ENCODE measurements at places on chromosomes 7 and 10. TPM values are rescaled to one million over a fixed set of nuclear protein-coding genes. Genes with fewer than 3 reads are reported as not detected.
A peak's percentile ranks its signal among the peaks of the same experiment; 100 is the strongest.

GRCh38 chr7:158018098-158018762, 569.4 kb downstream of the PTPRN2 start:
- DNase-seq = no peak

The GFRA1 gene
- 72.8 TPM for total RNA-seq

The ERVW-1 gene
- not detected for total RNA-seq

The AKR1D1 gene
- not detected for total RNA-seq

DNA sequence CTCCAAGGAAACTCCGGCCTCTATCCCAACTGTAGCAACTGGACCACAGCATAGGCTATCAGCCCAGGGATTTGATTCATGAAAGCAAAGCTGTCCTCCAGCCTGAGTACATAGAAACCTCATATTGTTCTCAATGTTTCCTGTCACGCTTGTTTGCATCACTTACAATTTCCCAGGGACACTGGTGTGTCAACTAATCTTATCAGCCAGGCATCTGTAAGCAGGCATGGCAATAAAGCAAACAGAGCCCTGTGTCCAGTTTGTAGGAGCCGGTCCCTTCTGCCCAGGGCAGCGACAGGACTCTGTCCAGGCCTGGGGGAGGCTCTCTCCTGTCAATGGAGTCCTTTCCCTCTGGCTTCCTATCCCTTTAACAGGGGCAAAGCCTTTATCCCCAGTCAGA, 23.0 kb upstream of the CDHR3 start:
- no peak for DNase-seq

The RNF133 gene
- total RNA-seq = not detected

- no peak for DNase-seq
Measured at GRCh38 chr10:29728541-29729049, 93.8 kb upstream of the SVIL start.

DNA sequence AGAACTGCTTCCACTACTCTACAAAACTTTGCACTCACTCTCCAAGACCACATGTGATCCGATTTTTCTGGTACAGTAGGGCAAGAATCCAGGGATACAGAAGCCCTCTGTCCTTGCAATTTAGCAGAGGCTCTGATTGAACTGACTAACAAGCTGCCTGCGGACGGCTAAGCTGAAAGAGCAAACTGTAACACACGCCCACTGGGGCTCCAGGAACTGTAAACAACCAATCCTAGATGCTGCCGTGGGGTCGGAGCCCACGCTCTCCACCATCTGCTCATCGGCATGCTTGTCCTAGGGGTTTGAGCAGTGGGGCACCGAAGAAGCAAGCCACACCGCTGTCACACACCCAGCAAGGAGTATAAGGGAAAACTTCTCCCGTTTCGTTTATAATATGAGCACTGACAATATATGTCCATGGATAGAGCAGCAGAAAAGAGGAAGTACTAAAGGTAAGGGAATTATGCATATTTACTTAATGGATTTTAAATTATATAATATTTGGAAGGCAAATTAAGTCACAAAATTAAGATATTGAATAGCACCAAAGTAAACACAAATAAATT, 634.4 kb upstream of the POT1 start:
- no peak for DNase-seq

DNA sequence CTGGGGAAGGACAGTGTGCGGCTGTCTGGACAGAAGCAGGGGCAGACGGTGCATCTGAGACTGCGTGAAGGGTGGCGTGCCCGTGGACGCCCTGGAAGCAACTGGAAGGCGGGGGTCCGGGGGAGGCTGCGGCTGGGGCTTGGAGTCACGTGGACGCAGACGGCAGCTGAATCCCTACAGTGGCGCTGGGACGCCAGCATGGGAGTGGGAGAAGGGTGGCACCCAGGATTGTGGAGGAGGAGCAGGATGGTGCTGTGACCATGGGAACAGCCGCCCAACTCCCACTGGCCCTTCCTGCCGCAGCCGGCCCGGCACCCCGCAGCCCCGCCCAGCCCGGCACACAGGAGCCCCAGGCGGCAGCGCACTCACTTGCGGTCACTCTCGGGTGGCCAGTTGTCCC, 9.7 kb downstream of the INTS1 start:
- no peak for DNase-seq

DNA sequence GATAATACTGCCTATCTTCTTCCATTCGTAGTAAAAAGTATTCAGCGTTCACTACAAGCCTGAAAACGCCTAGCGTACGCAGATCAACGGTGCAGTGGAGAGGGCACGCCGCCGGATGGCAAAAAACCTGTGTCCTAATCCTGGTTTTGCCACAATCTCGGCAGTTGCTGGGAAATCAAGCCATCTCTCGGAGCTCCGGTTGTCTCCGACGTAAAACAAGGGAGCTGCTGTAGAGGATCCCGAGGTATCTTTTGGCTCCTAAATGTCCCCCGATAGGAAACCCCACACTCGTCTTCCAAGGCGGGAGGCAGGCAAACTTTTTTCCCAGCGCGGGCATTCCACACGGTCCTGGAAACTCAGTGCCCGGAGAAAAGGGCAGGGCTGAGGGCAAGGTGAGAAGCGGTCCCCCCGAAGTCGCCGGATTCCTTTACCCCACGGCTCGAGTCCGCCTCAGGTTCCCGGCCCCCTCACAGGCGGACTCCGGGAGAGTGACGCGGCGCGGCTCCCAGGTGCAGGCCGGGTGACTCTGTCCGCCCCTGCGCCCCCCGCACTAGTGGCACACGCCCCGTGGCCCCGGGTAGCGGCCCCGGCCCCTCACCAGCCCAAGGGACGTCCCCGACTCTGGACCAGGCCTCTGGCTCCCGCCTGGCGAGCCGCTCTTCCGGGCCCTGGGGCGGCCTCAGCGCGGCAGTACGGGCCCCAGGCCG, 649 bp downstream of the IDE start:
- peak; percentile 26 for DNase-seq

DNA sequence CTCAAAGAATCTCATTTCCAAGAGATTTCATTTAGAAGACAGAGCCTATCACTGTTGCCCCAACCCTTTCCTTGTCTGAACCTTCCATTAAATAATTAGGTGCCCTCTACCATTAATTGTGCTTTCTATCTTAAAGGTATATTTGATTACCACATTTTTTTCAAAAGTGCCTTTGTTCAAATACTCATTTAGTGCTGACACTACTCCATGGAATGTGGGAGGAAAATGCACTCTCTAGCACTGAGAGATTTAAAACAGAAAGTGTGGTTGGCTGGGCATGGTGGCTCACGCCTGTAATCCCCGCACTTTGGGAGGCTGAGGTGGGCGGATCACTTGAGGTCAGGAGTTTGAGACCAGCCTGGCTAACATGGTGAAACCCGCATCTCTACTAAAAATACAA, 119.8 kb downstream of the CACNA2D1 start:
- DNase-seq = no peak

DNA sequence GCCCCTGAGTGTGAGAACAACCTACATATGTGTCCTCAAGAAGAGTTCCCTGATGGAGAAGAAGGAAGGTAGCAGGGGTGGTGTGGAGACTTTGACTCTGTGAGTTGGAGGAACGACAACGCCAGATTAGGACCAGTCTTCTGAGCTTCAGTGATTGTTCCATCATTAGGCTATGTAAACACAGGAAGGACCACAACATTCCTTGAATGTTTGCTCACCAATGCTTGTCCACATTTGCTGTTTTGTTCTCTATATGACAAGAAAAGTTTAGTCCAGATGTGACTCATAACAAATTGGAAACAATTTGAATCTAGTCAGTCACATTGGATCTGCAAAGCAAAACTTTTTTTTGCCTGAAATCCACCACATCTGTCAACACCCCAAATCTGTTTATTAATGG, 62.7 kb downstream of the ENTPD1 start:
- no peak for DNase-seq

DNA sequence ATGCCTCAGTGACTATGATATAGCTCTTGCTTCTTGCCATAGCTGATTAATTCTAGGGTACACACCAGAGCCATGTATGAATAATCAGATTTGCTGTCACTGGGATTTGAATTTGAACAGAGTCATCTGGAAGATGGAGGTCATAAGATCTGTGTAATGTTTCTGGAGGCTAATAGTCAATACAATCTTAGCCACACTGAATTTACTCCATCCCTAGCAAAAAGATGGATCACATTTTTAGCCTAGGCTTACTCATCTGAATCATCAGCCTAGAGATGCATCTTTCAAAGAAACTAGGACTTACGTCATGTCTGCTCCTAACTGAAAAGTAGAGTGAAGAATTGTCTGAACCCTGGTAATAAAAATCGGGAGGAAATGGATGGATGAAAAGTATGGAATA, 142.3 kb upstream of the ZNF804B start:
- DNase-seq = no peak

GRCh38 chr7:129553899-129554461, 51.6 kb downstream of the SMKR1 start:
- DNase-seq = no peak

- DNase-seq = no peak
Measured at GRCh38 chr7:75979759-75980429, 14.5 kb downstream of the TMEM120A start.

DNA sequence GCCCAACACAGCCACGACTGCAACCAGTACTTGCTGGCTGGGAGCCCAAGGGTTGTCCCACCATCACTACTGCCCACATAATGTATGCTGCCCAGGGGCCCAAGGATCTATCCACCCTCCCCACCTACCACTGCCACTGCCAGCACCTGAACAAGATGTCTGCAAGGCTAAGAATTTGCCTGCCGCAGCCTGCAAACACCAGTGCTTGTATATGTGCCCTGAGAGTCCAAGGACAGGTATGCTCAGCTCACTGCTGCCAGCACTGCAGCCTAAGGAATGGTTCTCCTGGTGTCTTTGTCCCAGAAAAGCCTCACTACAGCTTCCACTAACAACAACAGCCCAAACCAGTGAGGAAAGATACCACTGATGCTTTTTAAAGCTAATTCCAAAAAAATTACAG, 1174.0 kb downstream of the SORCS1 start:
- DNase-seq = no peak

The ZDHHC16 gene
- total RNA-seq = 58.1 TPM

DNA sequence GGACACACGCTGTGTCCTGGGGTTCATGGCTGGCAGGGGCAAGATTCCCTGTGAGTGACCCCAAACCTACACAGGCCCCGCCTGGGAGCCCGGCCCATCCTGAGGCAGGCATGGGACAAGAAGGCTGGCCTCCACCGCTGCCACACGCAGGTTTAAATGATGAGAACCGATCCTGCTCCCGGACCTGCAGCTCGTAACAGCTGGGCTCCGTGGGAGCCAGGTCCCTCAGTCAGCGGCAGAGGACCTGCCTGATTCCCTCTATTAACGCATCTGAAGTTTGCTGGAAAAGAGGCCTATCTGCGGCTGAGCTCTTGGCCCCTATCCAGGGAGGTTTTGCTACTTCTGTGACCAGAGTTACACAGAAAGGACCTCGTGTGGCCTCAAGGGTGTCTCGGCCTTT, 112.3 kb downstream of the VIPR2 start:
- DNase-seq = no peak

DNA sequence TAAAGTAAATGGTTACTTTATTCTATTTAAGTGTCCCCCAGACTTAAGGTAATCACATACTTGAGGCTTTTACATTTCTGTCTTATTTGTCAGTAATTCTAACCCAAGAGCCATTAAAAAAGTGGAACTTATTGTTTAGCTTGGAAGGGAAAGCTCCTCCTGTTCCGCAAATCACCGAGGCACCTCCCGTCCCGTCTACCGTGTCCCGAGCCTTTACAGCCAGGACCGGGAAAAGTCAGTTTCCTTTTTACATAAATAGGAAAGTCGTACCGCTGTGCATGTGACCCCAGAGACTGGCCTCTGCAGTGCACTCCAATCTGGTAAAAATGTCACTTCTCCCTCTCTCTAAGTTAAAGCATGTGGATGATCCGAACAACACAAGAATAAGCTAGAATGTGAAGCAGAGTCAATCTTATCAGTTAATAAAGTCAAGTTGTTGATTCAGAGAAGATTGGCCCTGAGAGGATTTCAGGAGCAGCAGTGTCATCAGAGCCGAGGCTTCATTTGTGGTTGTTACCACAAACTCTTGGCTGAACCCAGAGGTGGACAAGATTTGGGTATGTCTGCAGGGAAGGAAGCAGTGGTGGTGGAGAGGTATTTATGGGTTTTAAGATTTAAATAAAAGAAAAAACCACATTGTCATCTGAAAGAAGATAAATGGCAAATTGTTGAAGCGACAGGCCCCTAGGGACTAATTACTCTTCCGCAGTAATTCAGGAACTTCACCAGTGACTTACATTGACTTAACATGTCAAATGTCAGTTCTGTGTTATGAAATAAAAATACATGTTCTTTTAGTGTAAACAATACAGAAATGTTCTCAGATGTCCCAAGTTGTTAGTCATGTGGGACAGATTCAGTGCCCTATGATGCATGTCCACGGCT, 316.6 kb upstream of the ZNF32 start:
- no peak for DNase-seq

The SFTPA1 gene
- total RNA-seq = not detected

DNA sequence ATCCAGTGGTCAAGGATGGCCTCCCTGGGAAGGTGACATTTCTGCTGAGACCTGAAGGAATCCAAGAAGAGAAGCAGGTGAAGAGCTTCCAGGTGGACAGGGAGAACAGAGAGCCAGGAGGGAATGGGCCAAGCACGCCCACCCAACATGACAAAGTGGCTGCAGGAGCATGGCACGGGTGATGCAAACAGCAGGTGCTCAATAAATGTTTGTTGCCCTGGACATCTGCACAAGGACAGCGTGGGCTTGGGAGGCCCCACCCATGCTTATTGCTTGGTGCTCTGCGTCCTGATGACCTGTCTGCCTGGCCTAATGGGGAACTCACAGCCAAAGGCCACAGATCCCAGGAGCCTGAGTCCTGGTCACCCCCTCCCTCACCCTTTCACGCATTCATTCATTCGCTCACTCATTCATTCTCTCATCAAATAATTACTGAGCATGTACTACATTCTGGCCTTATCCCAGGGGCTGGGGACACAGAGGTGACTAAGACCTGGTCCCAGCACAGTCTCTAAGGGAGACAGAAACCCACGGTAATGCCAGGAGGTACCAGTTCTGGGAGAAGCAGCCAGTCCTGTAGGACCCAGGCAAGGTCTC, 13.1 kb downstream of the RHBDD2 start:
- no peak for DNase-seq

The METTL27 gene
- 2.3 TPM for total RNA-seq

The THNSL1 gene
- 6.5 TPM for total RNA-seq

DNA sequence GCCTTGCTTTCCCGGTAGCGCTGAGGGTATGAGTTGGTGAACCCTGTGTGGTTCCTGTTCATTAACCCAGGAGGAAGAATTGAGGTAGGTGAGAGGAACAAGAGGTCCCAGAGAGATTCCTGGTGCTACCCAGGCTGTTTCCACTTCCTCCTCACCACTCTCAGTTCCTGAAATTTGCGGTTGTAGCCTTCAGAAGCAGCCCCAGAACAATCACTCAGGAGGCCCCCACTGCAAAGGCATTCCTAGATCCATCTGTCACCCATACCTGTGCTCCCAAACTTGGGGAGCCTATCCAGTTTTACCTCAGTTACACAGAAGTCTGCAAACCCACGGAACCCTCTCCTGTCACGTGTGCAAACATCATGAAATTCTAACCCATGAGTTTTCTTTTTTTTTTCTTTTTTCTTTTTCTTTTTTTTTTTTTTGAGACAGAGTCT, 9.0 kb upstream of the PIP4K2A start:
- DNase-seq = no peak

The TDRD1 gene
- not detected for total RNA-seq

The SH2D4B gene
- total RNA-seq = 0.09 TPM

The DMBT1 gene
- total RNA-seq = not detected

GRCh38 chr10:108544500-108545120, 1378.7 kb downstream of the XPNPEP1 start:
- peak; percentile 68 for DNase-seq

Measured in neural crest cell (in vitro differentiated cells).